ENCODE measurements at places on chromosomes 7 and 10.

GRCh38 chr10:88932539-88933256, 19.9 kb downstream of the ACTA2 start:
- DNase-seq = peak; percentile 58

DNA sequence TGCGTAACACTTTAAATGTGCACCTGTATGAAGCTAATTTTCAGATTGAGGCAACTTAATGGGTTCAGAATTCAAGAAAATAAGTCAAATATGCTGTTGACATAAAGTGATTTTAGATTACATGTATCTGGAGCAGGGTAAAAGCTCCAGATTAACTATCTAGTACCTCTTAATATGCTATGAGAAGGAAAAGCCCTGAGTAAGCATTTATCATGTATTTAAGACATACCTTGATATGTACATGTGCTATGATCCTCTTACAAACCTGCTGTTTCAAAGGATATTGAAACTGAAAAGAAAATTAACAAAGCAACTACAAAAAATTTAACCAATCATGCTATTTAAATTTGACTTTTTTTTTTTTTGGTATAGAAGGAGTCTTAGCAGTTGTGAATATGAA, 4.5 kb downstream of the SPAG6 start:
- no peak for DNase-seq

- no peak for DNase-seq
Observed at GRCh38 chr10:117134056-117134305, 4.1 kb downstream of the VAX1 start.

- no peak for DNase-seq
Observed at GRCh38 chr10:31602541-31603234, 283.7 kb downstream of the ZEB1 start.

- no peak for DNase-seq
Observed at GRCh38 chr7:75546237-75547015, 54.3 kb downstream of the SPDYE5 start.

DNA sequence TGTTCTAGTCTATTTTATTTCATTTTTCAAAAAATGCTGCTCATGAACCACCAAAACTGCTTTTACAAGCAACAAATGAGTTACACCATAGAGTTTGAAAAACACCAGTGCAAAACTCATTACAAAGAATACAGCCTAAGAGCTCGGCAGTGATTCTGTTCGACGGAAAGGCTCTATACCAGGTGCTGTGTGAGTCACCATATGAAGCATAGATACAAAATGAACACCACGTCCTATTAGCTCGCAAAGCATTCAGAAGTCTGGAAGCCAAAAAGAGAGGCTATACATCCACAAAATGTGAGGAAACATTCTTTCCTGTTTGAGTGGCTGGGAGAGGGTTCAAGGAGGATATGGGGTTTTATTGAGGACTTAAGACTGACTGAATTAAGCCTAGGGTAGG, 136.1 kb downstream of the ATE1 start:
- DNase-seq = no peak

GRCh38 chr7:1369916-1370657, 89.2 kb downstream of the MICALL2 start:
- no peak for DNase-seq

DNA sequence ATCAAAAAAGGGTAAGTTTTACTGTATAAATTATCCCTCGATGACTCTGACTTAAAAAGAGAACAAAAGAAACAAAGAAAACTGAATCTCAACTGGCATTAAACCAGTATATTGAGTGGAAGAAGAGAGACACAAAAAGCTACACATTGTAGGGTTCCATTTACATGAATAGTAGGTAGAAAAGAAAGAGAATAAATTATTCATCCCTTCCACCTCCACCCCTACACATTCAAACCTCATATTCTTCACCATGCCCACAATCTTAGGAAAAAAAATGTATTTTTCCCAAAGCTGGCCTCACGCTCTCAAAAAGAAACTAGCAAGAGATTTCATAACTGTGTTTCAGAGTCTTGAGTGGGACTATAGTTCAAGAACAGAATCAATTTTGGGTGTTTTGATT, 346.8 kb upstream of the AOAH start:
- no peak for DNase-seq

DNA sequence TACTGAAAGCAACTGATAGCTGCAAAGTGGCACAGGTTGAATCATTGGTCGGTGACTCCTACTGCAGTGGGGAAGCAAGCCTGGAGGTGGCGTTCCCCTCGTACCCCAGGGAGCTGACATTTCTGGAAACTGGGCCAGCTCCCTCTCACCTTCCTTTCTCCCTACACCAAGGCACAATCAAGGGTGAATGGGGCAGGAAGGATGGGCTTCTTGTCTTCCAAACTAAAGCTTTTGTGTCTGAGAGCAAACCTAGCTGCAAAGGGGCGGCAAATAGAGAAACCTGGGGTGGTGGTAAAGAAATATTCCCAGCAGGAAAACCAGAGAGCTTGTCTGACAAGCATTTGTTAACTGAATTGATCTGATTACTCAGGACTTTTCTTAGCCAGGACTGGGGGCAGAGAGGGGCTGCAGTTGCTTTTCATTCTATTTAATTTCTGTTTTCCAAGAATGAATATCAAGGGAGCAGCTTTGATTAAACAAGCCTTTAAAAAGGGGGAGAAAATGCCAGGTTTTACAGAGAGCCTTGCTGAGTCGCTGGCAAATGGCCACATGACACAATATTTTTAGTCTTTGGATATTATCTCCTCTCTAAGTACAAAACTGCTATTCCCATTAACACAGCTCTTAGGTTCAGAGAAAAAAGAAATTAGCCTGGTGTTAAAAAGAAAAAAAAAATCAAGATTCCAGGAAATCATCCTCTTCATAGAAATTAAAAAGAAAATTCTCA, 27.8 kb downstream of the CDHR3 start:
- no peak for DNase-seq

DNA sequence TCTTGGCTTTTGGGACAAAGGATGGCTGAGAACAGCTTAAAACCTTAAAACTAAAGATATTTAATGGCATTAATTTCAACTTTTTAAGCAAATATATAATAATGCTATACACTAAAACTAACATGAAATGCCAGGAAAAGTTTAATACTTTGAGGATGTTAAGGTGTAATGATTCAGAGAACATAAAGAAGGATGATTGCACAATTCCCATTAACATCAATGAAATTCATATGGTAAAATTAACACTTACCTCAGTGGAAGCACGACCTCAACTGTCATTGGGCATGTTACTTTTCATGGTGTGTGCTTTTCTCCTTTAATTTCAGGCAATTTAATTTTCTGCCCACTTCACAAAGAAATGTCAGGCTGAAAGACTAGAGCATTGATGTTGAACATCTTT, 171.7 kb downstream of the KCND2 start:
- no peak for DNase-seq

DNA sequence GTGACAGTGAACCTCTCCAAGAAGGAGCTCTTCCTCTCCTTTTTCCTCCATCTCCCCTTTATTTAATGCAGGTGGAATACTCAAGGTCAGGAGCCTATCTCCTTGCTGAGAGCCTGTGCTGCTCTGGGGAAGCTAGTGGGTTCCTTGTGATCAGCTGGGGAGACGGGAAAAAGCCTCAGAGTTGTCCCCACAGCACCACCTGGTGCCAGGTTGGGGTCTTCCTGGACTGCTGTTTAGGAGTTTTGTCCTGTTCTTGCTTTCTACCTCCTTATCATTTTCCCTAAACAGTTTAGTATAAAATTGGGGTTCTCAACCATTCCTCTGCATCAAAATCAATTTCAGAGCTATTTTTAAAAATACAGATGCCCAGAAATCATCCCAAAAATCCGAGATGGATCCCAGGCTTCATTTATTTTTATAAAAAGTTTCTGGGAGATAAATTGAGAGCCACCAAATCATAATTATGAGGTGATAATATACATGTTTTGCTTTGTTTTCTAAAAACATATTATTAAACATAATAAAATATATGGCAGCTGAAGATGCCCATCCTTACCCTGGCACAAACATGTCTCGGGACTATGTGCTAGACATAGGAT, 44.3 kb downstream of the MACC1 start:
- no peak for DNase-seq

DNA sequence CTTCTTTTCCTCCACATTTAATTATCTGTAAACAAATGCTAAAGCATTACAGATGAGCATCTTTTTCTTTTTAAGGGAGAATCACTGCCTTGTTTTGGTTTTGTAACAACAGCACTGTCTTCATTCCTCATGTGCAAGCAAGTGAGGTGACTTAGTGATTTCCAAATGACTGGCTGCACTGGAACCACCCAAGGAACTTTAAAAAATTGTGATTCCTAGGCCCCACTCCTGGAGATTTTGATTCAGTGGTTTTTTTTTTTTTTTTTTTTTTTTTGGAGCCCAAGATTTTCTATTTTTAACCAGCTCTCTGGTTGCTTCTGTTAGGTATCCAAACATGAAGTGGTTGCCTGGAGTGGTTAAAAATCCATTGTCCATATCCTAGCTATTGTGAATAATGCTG, 176.2 kb downstream of the LRMDA start:
- no peak for DNase-seq

DNA sequence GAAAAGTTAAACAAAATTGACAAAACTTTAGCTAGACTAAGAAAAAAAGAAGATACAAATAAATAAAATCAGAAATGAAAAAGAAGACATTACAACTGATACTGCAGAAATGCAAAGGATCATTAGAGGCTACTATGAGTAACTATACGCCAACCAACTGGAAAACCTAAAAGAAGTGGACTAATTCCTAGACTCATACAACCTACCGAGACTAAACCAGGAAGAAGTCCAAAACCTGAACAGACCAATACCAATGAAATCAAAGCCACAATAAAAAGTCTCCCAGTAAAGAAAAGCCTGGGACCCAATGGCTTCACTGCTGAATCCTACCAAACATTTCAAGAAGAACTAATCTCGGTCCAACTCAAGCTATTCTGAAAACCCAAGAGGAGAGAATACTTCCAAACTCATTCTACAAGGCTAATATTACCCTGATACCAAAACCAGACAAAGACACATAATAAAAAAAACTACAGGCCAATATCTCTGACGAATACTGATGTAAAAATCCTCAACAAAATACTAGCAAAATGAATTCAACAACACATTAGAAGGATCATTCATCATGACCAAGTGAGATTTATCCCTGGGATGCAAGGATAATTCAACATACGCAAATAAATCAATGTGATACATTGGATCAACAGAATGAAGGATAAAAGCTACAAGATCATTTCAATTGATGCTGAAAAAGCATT, 20.3 kb downstream of the ELAPOR2 start:
- DNase-seq = no peak

- no peak for DNase-seq
Observed at GRCh38 chr7:109835577-109835976, 1255.3 kb upstream of the LRRN3 start.

DNA sequence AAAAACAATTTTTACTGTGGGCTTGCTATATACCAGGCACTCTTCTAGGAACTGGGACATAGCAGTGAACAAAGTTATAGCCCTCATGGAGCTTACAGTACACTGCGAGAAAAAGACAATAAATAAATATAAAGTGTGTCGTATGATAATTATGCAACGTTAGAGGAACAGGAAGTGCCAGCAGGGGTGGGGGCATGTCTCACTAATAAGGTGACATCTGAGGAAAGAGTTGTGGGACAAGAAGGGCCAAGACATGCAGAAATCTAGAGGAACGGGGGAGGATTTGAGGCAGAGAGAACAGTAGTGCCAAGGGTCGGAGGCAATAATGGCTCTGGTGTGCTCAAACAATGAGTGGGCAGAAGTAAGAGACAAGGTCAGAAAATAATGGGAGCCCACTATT, 52.8 kb downstream of the LMBR1 start:
- DNase-seq = no peak

GRCh38 chr7:70487886-70488285, 644.1 kb upstream of the GALNT17 start:
- no peak for DNase-seq

DNA sequence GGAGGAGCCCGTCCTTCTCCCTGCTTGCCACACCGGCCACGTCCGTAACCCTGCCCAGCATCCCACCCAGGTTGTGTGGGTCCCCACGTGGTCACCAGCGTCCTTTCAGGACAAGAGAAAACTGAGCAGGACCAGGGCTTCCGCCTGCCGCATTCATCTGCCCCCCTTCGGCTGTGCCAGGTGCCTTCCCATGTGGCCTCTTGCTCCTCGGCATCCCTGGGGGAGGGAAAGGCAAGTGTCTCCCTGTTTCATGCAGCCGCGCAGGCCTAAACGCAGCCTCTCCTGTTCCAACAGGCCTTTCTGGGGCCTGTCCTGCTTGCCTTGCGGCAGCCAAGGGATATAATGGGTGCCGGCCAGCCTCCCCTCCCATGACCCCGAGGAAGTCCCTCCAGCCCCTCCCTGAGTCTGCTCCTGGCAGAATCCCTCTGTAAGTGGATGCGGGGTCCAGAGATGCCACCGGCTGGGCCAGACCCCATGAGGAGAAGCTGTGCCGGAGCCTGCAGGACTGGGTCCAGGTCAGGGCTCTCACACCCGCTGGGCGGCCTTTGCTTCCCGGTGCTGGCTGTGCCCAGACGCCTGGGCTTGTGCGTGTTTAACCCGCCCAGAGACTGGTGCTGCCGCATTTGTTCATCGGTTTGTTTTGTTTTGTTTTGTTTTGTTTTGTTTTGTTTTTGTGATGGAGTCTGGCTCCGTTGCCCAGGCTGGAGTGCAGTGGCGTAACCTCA, 23.1 kb downstream of the SHH start:
- DNase-seq = no peak

GRCh38 chr10:45433716-45434469, 59.9 kb downstream of the ALOX5 start:
- peak; percentile 27 for DNase-seq

GRCh38 chr10:127790066-127790624, 53.2 kb downstream of the FOXI2 start:
- no peak for DNase-seq

DNA sequence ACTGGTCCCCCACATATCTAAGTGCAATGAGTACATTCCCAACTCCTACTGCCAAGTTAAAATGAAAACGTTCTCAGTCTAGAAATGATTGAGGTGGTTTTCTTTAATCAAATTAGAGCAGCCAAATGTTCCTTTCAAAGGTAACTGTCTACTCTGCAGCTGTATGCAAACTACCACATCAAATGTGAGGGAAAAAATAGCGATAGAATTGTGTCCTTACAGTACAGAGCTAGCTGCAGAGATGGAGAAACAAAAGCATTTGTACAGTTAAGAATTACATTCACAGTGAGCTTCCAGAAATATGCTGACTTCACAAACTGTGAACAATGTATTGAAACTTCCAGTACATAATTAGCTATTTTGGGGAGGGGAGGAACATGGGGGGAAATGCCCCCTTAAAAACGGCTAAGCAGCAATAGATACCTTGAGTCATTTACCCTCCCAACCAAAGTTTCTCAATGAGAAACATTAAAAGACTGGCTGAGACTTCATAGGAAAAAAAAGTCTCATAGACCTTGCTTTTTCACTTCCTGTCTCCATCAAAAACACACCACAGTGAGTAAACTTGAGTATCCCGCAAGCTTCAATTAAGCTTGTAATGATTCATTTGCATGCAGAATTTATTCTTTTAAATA, 22.9 kb downstream of the CDK6 start:
- DNase-seq = peak; percentile 51

- DNase-seq = no peak
Observed at GRCh38 chr10:114477285-114477684, 73.0 kb upstream of the AFAP1L2 start.
